Stimulated activated CD4-positive, alpha-beta T cell treated with anti-CD3 and anti-CD28 coated beads, Interleukin-12 subunit alpha, Interleukin-12 subunit beta, amount 100 ng/mL, for 24 hours (primary cell): ENCODE measurements at places on chromosomes 2 and 18.

GRCh38 chr18:29361843-29362242 lies 1184.9 kb upstream of the CDH2 start:
- DNase-seq: no peak

- no peak for DNase-seq
These were observed 20.5 kb upstream of the TNFAIP6 start for GRCh38 chr2:151336863-151337371.

- no peak for DNase-seq
These were observed 71.1 kb upstream of the HK2 start for GRCh38 chr2:74762789-74763188.

DNA sequence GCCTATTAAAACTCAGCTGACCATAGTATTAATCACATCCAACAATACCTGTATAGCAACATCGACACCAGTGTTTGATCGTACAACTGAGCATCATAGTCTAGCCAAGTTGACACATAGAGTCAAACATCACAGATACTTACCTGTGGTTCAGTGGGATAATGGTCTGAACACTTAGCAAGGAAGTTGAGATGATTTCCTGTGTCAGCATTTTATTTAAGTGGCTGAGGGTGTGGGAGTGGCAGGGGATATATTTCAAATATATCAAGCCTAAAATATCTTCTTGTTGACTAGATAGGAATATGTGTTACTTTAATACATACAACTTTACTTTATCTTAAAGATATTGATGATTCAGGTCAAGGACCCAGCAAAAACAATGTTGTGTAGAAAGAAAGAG lies 1038.6 kb downstream of the TSN start:
- DNase-seq: no peak

- no peak for DNase-seq
These were observed 405.8 kb upstream of the CDH2 start for GRCh38 chr18:28582724-28583123.

DNA sequence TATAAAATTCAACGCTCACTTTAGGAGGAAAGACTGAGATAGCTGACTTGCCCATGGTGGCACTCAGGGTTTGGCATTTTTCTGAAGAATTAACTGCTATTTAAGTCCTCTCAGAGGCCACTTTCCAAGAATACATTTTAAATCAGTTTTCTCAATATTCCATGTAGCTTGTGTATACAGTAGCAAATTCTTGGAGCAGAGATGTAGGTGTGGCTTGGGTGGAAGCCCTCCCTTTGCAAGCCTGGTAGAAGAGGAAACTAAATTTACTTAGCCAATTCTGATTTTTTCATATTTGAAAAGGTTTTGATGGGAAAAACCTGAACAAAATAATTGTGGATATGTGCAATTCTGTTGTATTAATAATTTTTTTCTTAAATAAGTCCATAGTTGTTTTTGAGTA lies 14.0 kb upstream of the ITGAV start:
- no peak for DNase-seq

DNA sequence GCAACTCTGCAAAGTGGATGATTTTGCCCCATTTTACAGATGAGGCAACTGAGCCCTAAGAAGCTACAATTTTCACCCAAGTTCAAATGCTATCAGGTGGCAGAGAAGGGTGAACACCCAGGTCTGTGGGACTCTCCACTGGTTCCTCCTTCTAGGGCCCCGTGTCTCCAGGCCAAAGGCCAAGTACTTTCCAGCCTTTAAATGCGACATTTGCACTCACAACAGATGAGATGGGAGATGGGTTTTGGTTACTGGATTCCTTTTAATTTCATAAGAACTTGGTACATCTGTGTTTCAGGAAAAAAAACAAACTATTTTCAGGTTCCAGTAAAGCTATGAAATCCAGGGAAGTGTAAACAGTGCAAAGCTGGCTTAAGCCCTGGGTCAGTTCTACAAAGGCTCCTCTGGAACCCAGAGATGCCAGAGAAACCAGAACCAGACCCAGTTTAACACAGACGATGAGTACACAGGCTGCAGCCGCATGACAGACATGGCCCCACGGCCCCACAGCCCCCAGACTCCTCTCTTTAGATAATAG lies 361.7 kb downstream of the ANAPC1 start:
- DNase-seq: no peak

- DNase-seq: no peak
These were observed 177.3 kb upstream of the ARL4C start for GRCh38 chr2:234673961-234674759.

- DNase-seq: no peak
These were observed 21.6 kb upstream of the CREG2 start for GRCh38 chr2:101408925-101409324.

DNA sequence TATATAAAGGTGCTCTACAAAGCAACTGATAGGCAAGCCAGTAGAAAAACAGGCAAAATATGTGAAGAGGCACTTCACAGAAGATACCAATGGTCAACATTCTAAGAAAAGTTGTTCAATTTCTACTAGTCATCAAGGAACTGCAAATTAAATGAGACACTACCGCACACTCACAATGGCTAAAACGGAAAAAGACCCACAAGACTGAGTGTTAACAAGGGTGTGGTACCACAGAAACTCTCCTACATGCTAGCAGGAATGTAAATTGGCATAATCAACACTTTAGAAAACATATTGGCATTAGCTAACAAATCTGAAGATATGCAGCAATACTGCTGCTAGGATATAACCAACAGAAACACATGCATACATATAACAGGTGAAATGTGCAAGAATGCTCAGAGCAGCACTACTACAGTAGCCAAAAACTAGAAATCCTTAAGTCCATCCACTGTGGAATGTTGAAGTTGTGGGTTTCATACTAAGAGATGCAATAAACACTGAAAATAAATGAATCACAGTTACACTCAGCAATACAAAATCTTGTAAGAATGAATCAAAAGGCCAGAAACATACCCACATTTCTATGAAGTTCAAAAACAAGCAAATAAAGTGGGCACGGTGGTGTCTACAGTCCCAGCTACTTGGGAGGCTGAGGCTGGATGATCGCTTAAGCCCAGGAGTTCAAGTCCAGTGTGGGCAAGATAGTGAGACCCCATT lies 9.2 kb downstream of the RNU4ATAC start:
- DNase-seq: no peak

DNA sequence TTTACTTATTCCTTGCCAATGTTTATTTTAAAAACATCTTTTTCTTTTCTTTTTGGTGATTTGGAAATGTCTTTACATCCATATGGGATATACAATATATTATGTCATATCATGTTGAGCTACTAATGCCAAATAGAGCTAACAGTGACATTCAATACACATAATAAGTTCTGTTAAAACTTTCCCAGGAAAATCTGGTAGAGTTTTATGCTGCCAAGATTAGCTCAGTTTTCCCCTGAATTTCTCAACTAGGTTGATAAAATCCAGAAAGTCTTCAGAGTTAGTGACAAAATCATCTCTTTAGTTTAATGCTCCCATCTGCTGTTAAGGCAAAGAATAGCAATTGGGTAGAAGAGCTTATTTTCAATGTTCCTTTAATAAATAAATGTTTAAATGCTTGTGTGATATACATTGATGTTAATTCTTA lies 9.9 kb downstream of the COL3A1 start:
- DNase-seq: no peak

DNA sequence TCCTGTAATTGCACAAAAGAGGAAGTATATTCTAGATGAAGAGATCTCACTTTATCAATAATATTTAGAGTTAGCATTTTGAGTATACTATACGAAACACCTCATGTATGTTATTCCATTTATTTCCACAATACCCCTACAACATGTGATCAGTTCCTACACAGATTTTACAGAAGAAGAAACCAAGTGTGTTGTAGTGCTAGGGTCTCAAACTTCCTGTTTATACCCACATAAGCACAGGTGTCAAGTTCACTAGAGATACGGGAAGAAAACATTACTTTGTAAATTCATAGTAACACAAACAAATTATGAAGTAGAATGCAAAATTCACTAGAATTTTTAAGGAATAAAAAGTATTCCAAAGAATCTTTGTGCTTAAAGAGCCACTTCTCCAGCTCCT lies 46.4 kb downstream of the KCTD18 start:
- DNase-seq: no peak

- DNase-seq: no peak
These were observed 83.9 kb downstream of the PIK3C3 start for GRCh38 chr18:42038936-42039335.

- no peak for DNase-seq
These were observed 44.1 kb downstream of the ATOH8 start for GRCh38 chr2:85797921-85798320.

- DNase-seq: no peak
These were observed 4.9 kb downstream of the CYP26B1 start for GRCh38 chr2:72142570-72143440.

GRCh38 chr2:241750076-241750840 lies 15.8 kb downstream of the D2HGDH start:
- no peak for DNase-seq

GRCh38 chr18:532632-533031 lies 32.1 kb upstream of the COLEC12 start:
- DNase-seq: no peak

- peak; percentile 44 for DNase-seq
These were observed at the start of gene NAB1 for GRCh38 chr2:190649035-190649797. Gene NAB1 (plus strand): TSS chr2:190649083. CDS start chr2:190659177, 10,094 bp downstream.

DNA sequence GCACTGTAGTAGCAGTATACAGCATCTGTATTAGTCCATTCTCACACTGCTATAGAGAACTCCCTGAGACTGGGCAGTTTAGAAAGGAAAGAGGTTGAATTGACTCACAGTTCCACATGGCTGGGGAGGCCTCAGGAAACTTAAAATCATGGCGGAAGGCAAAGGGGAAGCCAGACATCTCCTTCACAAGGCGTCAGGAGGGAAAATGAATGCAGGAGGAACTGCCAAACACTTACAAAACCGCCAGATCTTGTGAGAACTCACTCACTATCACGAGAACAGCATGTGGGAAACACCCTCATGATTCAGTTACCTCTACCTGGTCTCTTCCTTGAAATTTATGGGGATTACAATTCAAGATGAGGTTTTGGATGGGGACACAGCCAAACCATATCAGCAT lies 25.4 kb downstream of the MAP4K4 start:
- no peak for DNase-seq

DNA sequence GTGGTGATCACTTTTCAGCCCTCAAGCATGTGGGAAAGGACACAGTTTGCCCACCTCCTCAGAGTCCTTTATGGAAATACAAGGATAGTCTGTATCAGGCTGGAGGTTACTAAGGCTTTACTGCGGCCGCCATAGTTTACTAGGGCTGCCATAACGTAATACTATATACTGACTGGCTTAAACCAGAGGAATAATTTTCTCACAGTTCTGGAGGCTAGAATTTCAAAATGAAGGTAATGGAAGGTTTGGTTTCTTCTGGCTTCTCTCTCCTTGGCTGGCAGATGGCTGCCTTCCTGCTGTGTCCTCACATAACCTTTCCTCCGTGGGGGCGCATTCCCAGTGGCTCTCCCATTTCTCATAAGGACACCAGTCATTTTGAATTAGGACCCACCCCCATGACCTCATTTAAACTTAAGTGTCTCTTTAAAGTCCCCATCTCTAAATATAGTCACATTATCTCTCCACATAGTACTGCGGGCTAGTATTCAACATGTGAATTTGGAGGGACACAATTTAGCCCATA lies 12.5 kb upstream of the ATIC start:
- no peak for DNase-seq

- no peak for DNase-seq
These were observed 36.3 kb downstream of the NRXN1 start for GRCh38 chr2:50995610-50996009.

GRCh38 chr2:239288951-239289511 lies 111.8 kb downstream of the HDAC4 start:
- DNase-seq: no peak
